Stimulated activated CD8-positive, alpha-beta memory T cell treated with anti-CD3 and anti-CD28 coated beads, Interleukin-7, amount 100 ng/mL, for 24 hours (primary cell): ENCODE measurements at places on chromosomes 1 and 21.

DNA sequence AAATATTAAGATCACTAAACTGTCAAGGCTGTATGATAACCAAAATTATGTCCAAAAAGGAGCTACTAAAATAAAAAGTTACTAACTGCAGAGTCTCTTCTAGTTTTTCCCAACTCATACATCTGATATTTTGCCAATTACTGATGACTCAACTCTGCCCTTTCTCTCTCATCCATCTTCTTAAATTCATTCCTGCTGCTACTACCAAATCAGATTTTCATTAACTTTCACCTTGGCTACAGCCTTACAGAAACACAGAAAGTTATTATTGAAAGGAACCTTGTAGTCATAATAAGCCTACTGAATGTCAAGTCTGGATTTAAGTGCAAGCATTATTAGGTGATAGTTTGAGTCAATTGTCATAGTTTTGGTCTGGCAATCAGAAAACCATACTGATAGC lies 273.1 kb downstream of the DPYD start:
- no peak for DNase-seq

GRCh38 chr1:231786126-231786525 lies 159.5 kb downstream of the DISC1 start:
- DNase-seq: no peak

DNA sequence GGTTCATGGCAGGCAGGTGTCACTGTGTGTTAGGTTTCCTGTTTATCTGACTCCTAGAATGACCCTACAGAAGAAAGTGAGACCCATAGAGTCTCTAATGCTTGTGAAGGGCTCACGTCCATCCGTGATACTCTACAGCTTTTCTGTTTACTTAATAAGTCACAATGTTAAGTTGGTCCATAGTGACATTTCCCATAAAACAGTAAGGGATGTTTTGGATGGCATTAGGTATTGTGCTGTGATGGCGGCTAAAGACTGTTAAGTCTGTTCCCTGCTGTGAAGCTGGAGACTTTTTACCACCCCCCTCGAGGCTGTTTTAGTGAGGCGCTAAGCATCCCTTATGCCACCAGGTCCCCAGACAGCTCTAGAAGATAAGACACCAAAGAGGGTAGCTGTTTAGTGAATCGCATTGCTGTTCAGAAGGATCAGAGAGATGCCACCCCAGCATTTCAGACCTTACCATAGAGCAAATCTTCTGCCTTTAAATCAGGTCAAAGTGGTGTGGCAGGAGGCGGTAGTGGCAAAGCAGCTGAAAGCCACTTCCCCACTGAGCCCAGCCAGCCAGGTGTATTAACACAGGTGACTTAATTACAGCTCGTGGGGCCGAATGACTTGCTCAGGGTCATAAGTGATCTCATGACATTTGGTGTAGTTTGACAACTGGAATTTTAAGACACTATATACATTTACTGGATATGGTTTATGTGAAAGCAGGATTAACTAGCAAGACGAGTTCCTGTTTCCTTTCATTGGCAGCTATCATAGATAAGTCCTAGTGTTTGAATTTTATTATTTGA lies 25.0 kb downstream of the SLC37A1 start:
- DNase-seq: no peak

DNA sequence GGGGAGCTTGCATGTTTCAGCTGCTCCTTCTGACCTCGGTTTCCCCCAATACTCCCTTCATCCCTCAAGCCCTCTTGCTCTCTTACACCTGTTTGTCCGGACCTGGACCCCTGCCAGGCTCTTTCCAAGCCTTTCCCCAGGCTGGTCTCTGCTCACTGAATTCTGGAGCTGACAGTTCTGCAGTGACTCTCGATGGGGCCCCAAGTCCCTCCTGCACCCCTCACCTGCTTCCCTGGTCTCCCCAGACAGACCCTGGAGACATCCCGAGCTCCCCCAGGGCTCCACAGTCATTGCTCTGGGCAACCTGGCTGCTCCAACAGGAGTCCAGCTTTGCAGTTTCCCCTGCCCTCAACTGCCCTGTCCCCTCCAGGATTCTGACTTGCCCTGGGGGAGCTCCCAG lies 198.6 kb downstream of the GRIK3 start:
- DNase-seq: no peak

- DNase-seq: no peak
These were observed 64.7 kb downstream of the SGIP1 start for GRCh38 chr1:66598670-66599069.

DNA sequence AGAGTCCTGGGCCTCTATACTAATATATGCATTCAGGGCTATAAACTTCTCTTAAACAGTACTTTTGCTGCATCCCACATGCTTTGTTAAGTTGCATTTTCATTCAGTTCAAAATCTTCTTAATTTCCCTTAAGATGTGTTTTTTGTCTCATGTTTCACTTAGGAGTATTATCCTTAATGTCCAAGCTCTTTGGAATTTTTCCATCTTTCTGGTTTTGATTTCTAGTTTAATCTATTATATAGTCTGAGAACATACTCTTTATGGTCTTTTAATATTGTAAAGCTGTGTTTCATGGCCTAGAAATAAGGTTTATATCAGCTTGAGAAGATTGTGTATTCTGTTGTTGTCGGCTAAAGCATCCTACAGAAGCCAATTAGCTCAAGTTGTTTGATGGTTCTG lies 1041.8 kb downstream of the PLA2G4A start:
- no peak for DNase-seq

DNA sequence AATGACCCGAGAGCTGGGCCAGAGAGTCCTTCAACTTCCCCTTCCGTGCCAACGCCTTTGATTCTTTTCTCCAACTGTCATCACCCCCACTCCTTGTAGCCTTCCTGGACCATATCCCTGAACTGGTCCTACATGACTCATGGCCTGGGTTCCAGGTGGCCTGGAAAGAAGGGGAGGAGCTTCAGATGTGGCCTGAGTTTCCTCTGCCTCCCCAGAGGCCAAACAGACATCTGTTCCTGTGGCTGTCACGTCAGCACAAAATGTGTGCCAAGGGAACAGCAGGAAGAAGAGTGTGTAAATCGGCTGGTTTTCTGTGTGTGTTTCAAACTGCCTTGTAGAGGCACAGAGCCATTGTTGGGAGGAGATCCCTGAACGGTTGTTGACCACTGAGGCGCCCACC lies 24.9 kb upstream of the KIRREL1 start:
- no peak for DNase-seq

- DNase-seq: no peak
These were observed 12.1 kb downstream of the BLACAT1 start for GRCh38 chr1:205443585-205444299.
